ENCODE measurements at places on chromosomes 6 and 20.

- no peak for DNase-seq
Measured at GRCh38 chr6:106134906-106135634, 48.9 kb downstream of the PRDM1 start.

GRCh38 chr6:34065466-34066217 lies 80.2 kb downstream of the GRM4 start:
- no peak for DNase-seq

GRCh38 chr6:151044465-151045441 lies 179.3 kb downstream of the MTHFD1L start:
- DNase-seq: peak; percentile 70

GRCh38 chr6:30657454-30657853 lies 10.5 kb downstream of the C6orf136 start:
- no peak for DNase-seq

- DNase-seq: no peak
Measured at GRCh38 chr6:136592930-136593673, 42.9 kb upstream of the MAP7 start.

DNA sequence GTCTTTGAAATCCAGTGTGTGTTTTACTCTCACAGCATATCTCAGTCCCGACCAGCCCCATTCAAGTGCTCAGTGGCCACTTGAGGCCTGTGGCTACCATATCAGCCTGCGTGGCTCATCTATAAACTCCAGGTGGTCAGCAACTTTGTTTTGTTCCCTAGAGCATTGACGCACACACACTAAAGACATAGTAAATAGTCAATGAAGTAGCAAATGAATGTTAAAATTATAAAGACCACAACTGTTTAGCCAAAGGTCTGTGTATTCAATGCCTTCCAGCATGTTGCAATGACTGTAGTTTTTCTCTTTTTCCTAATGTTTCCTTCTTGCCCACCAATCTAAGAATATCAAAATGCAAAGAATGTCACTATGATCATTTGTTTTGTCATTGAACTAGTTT lies 238.2 kb upstream of the ZNF217 start:
- no peak for DNase-seq
